ENCODE measurements at places on chromosomes 5 and 9.

- no peak for DNase-seq
Observed at GRCh38 chr9:109652112-109652511, 127.9 kb upstream of the PALM2AKAP2 start.

- DNase-seq: no peak
Observed at GRCh38 chr9:126198854-126199253, 127.8 kb upstream of the MVB12B start.

GRCh38 chr5:175386526-175386925, 57.5 kb downstream of the DRD1 start:
- DNase-seq: no peak

DNA sequence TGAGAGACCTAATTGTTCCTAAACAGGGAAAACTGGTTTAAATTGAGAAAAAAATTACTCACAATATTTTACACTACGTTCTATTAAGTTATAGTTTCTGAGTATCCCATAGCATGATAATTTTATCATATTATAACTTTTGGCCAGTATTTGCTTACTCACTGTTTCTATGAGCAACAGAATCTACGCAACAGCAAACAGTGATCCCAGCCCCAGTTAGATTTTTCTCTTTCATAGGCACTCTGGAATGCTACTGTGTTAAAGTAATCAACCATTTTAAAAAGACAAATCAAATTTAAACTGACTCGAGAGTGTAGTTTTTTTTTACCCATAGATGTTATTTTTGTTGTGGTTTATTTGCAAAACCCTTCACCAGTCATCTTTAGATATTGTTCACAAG, 107.2 kb downstream of the XRCC4 start:
- DNase-seq: no peak

DNA sequence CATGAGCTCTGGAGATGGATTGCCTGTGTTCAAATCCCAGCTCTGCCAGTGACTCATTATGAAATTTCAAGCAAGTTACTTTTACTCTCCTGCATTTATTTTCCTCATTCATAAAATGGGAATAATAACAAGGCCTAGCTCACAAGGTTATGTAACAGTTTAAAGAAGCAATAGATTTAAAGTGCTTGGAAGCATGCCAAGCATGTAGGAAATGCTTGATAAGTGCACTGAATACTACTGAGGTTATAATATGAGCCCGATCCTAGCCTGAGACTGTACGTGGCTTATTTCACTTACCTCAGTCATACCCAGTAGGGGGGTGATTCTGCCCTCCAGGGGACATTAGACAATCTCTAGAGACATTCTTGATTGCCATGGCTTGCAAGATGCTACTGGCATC, 734.1 kb upstream of the WWC1 start:
- DNase-seq: no peak

DNA sequence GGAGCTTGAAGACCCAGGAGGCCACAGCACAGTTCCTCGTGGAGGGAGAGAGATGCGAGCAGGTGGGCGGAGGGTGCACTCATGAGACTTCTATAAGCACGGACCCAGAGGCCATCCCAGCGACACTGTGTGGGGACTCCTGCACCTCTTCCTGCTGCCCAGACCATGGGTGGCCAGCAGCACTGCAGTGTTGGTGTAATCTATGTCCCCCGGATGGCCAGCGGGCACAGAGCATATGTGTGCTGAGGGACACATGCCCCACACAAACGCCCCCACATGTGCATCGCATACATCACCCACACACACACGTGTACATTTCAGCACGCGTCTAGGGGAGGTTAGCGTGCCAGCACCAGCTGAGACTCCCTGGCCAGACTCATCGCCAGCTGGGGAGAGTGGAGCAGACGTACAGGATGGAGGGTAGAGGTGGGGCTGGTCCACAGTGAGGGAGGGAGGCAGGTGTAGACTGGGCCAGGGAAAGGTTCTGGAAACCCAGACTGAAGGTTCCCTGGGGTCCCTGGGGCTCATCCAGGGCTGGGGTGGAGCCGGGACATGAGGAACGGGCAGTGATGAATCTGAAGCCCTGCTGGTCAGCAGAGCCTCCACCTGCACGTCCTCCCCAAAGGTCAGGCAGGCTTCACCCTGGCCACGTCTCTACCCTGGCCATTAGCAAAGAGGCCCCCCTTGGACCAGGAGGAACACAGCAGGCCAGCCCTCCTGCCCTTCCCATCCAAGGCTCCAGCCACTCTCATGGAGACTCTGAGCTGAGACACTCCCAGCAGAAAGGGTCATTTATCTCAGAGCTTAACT, 27.6 kb downstream of the ADAMTS2 start:
- no peak for DNase-seq

DNA sequence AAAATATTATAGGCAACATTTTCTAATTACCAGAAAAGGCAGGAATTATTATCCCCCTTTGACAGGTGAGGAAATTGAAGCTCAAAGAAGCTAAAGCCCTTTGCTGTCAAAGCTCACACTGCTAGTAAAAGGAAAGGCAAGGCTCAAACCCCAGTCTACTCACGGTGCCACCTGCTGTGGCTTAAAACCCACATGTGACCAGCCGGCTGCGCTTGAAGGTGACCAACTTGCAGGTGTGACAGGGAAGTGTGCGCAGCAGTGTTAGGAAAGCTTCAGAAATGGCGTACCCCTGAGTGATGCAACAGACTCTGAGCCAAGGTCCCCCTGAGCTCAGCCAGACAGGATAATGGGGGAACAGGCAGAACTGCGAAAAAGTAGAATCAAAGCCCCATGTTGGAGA, 45.2 kb downstream of the PAX5 start:
- DNase-seq: no peak

DNA sequence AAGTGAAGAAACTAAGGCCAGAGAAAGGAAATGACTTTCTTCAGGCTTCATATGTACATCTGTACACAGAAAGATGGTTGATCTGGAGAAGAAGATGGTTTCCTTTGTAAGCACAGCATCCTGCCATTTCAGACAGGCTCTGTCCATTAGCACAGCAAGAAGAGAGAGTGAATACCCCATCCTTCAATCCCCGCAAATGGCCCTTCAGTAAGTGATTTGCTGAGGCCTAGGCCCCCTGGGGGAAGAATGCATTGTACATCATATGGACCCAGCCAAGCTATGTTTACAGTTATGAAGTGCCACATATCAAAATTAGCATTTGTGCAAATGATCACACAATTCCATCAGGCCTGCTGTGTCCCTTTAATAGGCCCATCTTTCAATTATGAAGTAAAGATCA, 657.4 kb downstream of the BRINP1 start:
- no peak for DNase-seq

DNA sequence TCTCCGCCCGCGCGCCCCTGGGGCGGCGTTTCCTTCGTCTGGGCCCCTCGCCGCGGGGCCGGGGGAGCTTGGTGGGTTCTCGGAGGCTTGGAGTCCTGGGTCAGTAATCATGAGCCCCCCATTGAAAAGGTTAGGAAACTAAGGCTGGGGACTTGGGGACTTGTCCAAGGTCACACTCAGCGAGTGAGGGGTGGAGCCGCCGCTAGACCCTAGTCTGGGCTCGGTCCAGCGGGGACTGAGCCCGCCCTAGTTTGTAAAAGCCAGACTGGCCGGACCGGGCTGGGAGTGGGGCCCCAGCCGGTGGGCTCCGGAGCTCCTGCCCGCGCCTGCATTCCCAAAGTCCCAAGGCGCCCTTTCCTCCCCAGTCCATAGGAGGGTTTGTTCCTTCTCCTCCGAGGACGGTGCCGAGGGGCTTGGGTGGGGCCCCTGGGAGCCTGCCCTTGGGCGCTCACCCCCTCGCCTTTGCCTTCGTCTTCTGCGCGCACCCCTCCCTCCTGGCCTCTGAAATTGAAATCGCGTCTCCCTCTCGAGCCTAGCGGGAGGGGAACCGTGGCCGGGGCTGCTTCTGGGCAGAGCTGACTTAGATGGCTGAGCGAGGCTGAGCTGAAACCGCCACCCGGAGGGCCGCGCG, 995 bp downstream of the OLFM1 start:
- no peak for DNase-seq
